ENCODE measurements at places on chromosomes 1 and 21. TPM values are rescaled to one million over a fixed set of nuclear protein-coding genes. Genes with fewer than 3 reads are reported as not detected.

Gene RGSL1
- total RNA-seq, result not detected

DNA sequence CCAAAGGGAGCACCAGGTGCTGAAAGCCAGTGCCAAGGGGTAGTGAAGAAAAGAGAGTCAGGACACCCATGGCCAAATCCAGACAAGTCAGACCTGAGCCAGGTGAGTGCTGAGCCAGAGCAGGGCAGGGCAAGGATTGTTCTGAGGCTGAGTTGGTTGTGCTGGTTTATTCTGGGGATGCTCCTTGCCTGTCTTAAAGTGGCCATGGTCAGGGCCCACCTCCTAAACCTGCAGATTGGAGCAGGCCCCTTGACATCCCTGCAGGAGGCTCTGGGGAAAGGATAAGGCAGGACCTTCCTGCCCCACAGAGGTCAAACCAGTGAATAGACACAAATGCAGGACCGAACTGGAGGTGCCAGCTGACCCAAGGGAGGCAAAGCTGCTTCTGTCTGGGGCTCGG lies 138.4 kb downstream of the HIVEP3 start:
- no peaks in the 10 kb centered on the region for H3K27me3 ChIP-seq
- H3K36me3 ChIP-seq, result peaks cover 2% of the 10 kb centered on the region
- no peak for DNase-seq
- no peak overlapping the region for H3K4me3 ChIP-seq

Gene IL6R
- total RNA-seq, result 72.8 TPM

GRCh38 chr1:238252033-238252802 lies 361.5 kb upstream of the ZP4 start:
- no peaks in the 10 kb centered on the region for H3K36me3 ChIP-seq
- H3K27me3 ChIP-seq, result no peaks in the 10 kb centered on the region
- H3K4me3 ChIP-seq, result no peak overlapping the region
- DNase-seq, result no peak

- H3K27me3 ChIP-seq, result no peaks in the 10 kb centered on the region
- peaks cover 32% of the 10 kb centered on the region for H3K4me1 ChIP-seq
- H3K36me3 ChIP-seq, result peaks cover 6% of the 10 kb centered on the region
These were observed 49.7 kb downstream of the TCP10L start for GRCh38 chr21:32535612-32536011.

GRCh38 chr21:45719177-45719802 lies 75.8 kb downstream of the PCBP3 start:
- no peak overlapping the region for H3K4me3 ChIP-seq
- no peak overlapping the region for H3K27ac ChIP-seq
- peaks cover 2% of the 10 kb centered on the region for H3K36me3 ChIP-seq
- H3K4me1 ChIP-seq, result peaks cover under 1% of the 10 kb centered on the region

Gene AVPR1B
- total RNA-seq, result not detected

GRCh38 chr1:37764414-37764825 lies 500 bp downstream of the EPHA10 start:
- peaks cover 66% of the 10 kb centered on the region for H3K27me3 ChIP-seq
- peak; percentile 18 for DNase-seq
- peaks cover 4% of the 10 kb centered on the region for H3K4me1 ChIP-seq
- no peak overlapping the region for H3K27ac ChIP-seq

DNA sequence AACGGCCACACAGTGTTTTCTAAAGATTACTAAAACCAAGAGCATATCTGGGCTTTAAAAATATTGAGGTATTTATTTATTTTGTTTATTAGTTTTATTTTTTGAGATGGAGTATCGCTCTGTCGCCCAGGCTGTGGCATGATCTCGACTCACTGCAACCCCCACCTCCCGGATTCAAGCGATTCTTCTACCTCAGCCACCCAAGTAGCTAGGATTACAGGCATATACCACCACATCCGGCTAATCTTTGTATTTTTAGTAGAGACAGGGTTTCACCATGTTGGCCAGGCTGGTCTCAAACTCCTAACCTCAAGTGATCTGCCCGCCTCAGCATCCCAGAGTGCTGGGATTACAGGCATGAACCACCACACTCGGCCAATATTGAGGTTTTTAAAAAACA lies 23.9 kb downstream of the TMCO4 start:
- peaks cover 3% of the 10 kb centered on the region for H3K4me1 ChIP-seq
- no peaks in the 10 kb centered on the region for H3K27me3 ChIP-seq
- H3K4me3 ChIP-seq, result no peak overlapping the region
- H3K27ac ChIP-seq, result no peak overlapping the region

Gene FASLG
- total RNA-seq, result not detected

DNA sequence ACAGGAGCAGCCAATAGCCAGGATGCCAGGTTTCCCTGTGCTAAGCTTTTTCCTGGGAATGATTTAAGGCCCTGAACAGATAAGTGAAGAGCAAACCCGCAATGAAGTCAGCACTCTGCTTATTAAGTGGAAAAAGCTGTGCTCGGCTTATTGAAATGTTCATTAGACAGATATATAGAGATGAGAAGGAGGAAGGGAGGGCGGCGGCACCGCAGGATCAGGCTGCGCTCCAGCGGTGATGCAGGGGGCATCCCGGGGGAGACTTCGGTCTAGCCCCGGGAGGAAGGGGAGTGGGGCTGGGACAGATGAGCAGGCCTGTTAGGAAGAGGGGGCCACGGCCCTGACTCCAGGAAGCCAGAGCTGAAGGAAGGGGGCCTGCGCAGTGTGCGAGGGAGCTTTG lies 115.0 kb downstream of the TMEM53 start:
- no peaks in the 10 kb centered on the region for H3K36me3 ChIP-seq
- H3K27me3 ChIP-seq, result peaks cover 54% of the 10 kb centered on the region
- H3K27ac ChIP-seq, result no peak overlapping the region

DNA sequence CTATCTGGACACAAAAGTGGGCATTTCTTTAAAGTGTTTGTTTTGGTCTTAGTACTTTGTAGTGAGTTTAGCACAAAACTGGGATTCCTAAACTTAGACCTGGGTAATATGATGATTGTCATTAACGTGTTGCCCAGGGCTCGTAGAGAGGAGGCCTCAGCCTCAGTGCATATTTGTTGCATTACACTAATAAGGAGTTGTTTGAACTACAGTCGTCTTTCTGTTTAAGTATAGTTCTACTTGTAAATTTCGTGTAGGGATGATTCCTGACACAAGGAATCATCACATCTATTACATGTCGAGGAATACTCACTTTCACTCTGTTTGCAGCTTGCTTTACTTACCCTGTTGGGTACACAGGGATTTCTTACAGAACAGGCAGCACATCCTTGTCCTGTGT lies 85.0 kb downstream of the PRDM2 start:
- H3K36me3 ChIP-seq, result peaks cover 2% of the 10 kb centered on the region
- DNase-seq, result no peak
- H3K27me3 ChIP-seq, result no peaks in the 10 kb centered on the region
- no peak overlapping the region for H3K4me3 ChIP-seq
- peaks cover 42% of the 10 kb centered on the region for H3K4me1 ChIP-seq

DNA sequence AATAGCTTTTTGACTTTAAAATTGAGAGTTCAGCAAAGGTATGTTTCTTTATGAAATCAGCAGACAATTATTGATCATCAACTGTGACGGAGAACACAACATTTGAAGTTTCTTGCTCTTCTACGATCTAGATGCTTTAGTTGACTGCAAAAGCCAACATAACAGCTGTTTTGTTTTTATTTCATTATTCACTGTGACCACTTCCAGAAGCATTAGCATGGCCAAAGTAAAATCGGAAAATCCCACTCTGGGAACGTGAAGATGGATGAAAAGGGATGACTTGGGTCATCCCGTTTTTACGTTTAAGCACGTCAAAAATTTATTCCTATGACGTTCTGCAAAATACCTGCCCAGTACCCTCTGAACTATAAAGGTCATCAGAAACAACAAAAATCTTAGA lies 833.0 kb upstream of the ADAMTS5 start:
- no peaks in the 10 kb centered on the region for H3K36me3 ChIP-seq
- H3K4me3 ChIP-seq, result no peak overlapping the region
- peaks cover 7% of the 10 kb centered on the region for H3K4me1 ChIP-seq

Gene MEX3A
- total RNA-seq, result not detected

DNA sequence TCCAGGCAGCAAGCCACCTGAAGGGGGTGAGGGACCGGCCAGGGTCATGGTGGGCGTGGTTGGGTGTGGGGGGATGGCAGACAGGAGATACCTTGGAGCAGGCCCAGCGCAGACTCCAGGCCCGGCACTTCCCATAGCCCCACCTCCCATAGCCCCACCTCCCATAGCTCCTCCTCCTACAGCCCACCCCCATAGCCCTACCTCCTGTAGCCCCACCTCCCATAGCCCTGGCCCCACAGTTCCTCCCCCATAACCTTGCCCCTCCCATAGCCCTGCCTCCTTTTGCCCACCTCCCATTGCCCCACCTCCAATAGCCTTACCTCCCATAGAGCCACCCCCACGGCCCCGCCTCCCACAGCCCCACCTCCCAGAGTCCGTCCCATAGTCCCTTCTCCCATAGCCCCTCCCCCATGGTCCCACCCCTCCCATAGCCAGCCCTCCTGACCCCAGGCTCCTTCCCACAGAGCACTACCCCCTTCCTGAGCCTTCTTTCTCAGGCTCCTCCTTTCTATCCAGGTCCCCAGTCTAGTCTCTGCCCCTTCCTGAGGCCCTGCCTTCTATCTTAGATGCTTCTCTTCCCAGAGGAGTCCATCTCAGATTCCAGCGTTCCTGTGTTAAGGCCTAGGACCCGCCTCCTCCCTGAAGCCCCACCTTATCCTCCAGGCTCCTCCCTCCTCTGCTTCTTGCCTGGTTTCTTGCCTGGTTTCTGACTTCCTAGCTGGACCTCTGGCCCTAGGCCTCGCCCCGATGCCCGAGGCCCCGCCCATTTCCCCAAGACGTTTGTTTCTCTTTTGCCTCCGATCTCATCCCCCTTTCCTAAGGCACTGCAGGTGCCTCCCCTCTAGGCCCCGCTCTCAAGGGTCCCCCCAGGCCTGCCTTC lies 46.8 kb downstream of the PTPRU start:
- no peaks in the 10 kb centered on the region for H3K36me3 ChIP-seq
- peaks cover 11% of the 10 kb centered on the region for H3K4me1 ChIP-seq
- H3K27me3 ChIP-seq, result peaks cover 37% of the 10 kb centered on the region

- no peak overlapping the region for H3K27ac ChIP-seq
- H3K4me3 ChIP-seq, result no peak overlapping the region
- DNase-seq, result no peak
- H3K4me1 ChIP-seq, result no peaks in the 10 kb centered on the region
- no peaks in the 10 kb centered on the region for H3K36me3 ChIP-seq
These were observed 65.0 kb upstream of the SLC22A15 start for GRCh38 chr1:115911294-115911693.

GRCh38 chr1:7010534-7011200 lies 225.4 kb downstream of the CAMTA1 start:
- no peak for DNase-seq
- peaks cover 53% of the 10 kb centered on the region for H3K27me3 ChIP-seq
- H3K27ac ChIP-seq, result no peak overlapping the region
- H3K4me1 ChIP-seq, result peaks cover 6% of the 10 kb centered on the region

GRCh38 chr21:40153351-40153750 lies 286.1 kb downstream of the PCP4 start:
- H3K36me3 ChIP-seq, result no peaks in the 10 kb centered on the region
- no peak overlapping the region for H3K27ac ChIP-seq
- no peaks in the 10 kb centered on the region for H3K4me1 ChIP-seq
- H3K4me3 ChIP-seq, result no peak overlapping the region
- H3K27me3 ChIP-seq, result no peaks in the 10 kb centered on the region

Gene PRKCZ
- 26.0 TPM for total RNA-seq

DNA sequence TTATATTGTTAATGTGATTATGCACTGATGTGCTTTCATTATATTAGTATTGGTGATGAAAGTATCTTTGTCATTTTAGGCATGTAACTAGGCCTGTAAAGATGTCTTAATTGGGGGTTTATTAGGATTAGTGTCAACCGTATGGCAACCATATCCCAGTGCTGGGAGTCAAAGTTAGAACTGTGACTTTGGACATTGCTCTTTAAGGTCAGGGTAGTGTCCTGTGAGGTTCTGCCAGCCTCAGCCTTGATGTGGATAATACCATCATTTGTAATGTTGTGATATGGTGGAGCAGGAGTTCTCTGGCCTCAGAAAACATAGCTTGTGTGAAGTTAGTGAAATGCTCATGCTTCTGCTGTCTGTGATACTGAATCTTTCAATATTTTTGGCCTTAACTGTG lies 59.4 kb downstream of the LAMC1 start:
- no peaks in the 10 kb centered on the region for H3K36me3 ChIP-seq
- H3K27ac ChIP-seq, result no peak overlapping the region
- peaks cover 30% of the 10 kb centered on the region for H3K27me3 ChIP-seq
- DNase-seq, result no peak

Gene S100B
- total RNA-seq, result not detected

DNA sequence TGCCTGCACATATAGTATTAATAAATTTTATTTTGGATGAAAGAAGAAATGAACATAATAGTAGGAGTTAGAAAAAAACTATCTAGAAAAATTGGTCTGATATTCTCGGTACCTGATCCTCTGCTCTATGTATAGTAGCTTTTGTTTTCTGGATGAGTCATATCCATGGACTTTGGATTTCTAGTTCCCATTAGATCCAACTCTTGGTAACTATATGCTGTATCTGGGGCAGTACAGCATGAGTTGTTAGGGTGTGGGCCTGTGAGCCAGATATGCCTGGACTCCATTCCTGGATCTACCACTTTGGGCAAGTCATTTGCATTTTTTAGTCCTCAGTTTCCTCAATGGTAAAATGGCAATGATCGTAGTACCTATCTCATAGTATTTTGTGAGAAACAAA lies 372.2 kb upstream of the PKN2 start:
- H3K36me3 ChIP-seq, result no peaks in the 10 kb centered on the region
- no peak for DNase-seq
- no peaks in the 10 kb centered on the region for H3K4me1 ChIP-seq
- no peak overlapping the region for H3K4me3 ChIP-seq
- no peak overlapping the region for H3K27ac ChIP-seq
- peaks cover 5% of the 10 kb centered on the region for H3K27me3 ChIP-seq

DNA sequence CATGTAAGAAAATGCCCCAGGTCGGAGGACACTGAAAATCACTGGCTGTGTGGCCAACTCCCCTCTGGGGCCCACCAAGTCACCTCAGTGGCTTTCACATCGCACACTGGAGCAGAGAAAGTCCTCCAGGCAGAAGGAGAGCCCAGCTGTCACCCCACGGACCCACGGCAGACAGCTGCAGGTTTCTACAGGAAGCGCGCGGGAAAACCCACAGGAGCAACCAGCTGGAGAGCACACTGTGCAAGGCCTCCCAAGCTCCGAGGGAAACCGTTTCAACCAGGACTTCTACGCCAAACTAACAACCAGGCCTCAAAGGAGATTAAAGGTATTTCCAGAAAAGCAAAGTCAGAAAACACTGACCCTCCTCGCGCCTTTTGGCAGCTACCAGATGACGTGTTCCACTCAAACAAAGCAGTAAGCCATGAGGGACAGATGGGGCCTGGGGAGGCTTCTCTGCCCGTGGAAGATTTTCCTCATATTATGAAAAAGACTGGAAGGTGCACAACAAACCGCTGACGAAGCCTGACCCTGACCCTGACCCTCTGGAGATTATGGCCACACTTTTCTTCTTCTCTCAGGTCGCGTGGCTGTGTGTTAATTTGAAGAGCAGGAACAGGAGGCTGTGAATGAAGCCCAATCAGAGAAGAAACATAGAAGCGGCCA lies 21.0 kb downstream of the WDR4 start:
- no peak overlapping the region for H3K4me3 ChIP-seq
- H3K4me1 ChIP-seq, result peaks cover 12% of the 10 kb centered on the region
- peak overlapping the region; percentile 43 for H3K27ac ChIP-seq
- no peak for DNase-seq

GRCh38 chr1:26583646-26584485 lies 54.3 kb downstream of the RPS6KA1 start:
- no peak overlapping the region for H3K27ac ChIP-seq
- H3K4me1 ChIP-seq, result peaks cover 11% of the 10 kb centered on the region
- DNase-seq, result no peak
- no peak overlapping the region for H3K4me3 ChIP-seq
- H3K36me3 ChIP-seq, result no peaks in the 10 kb centered on the region
- H3K27me3 ChIP-seq, result no peaks in the 10 kb centered on the region

Measured in T-helper 17 cell (primary cell).